RPMI7951 (cell line): ENCODE measurements at places on chromosomes 2 and 18. TPM values are rescaled to one million over a fixed set of nuclear protein-coding genes. Genes with fewer than 3 reads are reported as not detected.

The LHCGR gene
- total RNA-seq = not detected in 2 replicates

The DLX1 gene
- 7.8 and 8.8 TPM in 2 replicates for total RNA-seq

The ABCB11 gene
- total RNA-seq = not detected in 2 replicates

The DYNAP gene
- total RNA-seq = not detected in 2 replicates

The MOGAT1 gene
- total RNA-seq = 0.24 and 0.29 TPM in 2 replicates

The CFAP221 gene
- total RNA-seq = not detected in 2 replicates

The CFAP65 gene
- total RNA-seq = 0.10 and 0.12 TPM in 2 replicates

The ANKRD30BL gene
- not detected in 2 replicates for total RNA-seq

DNA sequence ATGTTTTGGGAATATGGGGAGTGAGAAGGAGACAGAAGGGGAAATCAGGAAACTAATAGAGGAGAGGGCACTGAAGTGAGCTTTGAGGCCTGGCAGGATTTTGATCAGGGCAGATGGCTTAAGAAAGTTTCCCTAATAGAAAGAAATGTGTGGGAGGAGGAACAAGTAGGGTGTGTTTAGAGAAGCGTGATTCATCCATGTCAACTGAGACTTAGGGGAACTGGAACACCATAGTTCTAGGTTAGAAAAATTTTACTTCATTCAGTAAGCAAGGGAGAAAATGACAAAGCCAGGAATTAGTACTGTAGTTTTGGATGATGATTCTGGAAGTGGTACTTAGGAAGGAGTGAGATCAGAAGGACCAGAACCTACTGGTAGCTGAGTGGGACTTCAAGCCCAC lies 296.0 kb downstream of the PLCL1 start:
- no peak for DNase-seq

GRCh38 chr2:31192851-31193392 lies 24.4 kb downstream of the CAPN14 start:
- no peak for DNase-seq

DNA sequence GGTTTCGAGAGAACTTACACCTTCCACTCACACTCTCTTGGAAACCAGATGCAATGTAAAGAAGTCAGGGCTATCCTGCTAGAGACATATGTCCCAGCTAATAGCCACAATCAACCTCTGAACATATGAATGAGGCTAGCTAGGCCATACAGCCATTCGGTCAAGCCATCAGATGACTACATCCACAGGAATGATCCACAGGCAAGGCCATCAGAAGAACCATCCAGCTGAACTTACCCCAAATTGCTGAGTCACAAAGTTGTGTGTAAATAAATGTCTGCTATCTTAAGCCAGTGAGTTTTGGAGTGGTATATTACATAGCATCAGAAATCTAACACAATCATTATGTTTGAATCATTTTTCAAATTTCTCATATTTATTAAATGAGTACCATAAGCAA lies 5.2 kb upstream of the SPAST start:
- peak; percentile 38 for DNase-seq

DNA sequence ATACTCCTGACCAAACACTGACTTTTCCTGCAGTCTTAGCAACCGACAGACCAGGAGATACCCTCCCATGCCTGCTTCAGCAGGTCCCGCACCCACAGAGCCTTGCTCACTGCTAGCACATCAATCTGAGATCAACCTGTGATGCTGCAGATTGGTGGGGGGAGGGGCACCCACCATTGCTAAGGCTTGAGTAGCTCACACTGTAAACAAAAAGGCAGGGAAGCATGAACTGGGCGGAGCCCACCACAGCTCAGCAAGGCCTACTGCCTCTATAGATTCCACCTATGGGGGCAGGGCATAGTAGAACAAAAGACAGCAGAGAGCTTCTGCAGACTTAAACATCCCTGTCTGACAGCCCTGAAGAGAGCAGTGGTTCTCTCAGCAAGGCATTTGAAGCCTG lies 109.7 kb downstream of the SP100 start:
- no peak for DNase-seq

- DNase-seq = no peak
Measured at GRCh38 chr2:130341562-130342019, 1.1 kb upstream of the IMP4 start.

- DNase-seq = no peak
Measured at GRCh38 chr18:45355944-45356520, 259.2 kb upstream of the SLC14A2 start.

DNA sequence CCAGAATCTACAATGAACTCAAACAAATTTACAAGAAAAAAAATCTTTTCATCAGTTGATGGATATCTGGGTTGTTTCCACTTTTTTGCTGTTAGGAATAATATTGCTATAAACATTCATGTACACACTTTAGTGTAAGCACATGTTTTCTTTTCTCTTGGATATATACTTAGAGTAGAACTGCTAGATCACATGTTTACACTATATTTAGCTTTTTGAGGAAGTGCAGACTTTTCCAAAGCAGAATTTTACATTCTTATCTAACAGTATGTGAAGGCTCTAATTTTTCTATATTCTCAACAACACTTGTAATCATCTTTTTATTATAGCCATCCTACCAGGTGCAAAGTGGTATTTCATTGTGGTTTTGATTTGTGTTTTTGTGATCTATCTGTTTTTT lies 103.6 kb upstream of the RMP24 start:
- DNase-seq = no peak

DNA sequence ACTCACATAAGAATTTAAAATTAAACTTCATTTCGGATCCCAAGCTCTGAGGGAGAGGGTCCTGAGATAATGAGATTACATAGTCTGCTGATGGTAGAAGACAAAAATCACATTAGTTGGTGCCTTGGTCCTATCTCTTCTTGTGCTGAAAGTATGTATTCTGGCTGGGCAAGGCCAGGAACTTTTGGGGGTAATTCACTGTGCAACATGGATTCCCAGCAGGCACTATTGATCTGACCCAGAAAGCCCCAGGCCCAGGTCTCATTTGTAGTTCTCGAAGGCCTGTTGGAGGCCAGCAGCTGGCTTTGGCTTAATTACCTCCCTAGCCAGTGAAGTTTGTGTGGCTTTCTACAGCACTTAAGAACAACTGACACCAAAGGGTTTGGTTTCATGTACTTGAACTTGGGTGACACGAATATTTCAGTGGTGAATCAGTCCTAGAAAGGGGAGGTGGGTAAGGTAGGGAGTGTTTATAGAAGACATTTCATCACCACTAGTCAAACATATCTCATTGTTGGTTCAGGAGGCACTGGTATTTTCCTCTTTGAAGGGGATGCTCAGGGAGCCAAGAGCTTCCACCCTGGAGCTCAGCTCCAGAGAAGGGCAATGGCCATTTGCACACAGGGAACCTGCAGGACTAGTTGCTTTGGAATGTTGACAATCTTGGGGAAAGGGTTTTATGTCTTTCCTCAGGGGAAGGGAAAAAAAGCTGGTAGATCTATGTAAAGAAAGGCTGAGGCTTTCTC lies 217.8 kb downstream of the OSR1 start:
- peak; percentile 96 for DNase-seq

- no peak for DNase-seq
Measured at GRCh38 chr18:79508565-79509535, 113.1 kb downstream of the NFATC1 start.

DNA sequence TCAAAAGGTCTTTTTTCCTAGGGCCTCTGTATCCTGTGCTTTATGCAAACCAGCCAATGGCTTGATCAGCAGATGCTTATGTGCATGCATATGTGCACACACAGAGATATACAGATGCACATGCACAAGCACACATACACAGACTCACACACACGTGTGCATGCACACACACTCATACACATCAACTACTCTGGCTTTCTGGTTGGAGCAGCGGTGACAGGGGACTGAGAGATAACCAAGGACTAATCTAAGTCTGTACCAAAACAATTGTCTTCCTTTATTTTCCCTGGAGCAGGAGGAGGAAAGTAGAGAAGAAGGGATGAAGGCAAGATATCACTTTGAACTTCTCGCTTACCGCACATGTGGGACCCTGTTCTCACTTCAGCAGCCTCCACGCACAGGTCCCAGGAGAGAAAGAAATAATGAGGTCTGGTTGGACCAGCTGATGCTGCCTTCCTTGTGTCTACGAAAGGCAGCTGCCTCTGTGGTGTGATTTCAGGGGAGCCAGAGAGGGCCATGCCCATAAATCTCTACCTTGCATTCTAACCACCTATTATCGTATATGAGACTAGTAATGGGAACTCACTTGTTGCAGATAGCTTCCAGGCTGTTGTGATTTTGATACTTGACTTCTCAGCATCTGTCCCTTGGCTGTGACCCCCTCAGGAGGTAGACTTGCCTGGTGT lies 338.0 kb downstream of the EN1 start:
- DNase-seq = no peak

DNA sequence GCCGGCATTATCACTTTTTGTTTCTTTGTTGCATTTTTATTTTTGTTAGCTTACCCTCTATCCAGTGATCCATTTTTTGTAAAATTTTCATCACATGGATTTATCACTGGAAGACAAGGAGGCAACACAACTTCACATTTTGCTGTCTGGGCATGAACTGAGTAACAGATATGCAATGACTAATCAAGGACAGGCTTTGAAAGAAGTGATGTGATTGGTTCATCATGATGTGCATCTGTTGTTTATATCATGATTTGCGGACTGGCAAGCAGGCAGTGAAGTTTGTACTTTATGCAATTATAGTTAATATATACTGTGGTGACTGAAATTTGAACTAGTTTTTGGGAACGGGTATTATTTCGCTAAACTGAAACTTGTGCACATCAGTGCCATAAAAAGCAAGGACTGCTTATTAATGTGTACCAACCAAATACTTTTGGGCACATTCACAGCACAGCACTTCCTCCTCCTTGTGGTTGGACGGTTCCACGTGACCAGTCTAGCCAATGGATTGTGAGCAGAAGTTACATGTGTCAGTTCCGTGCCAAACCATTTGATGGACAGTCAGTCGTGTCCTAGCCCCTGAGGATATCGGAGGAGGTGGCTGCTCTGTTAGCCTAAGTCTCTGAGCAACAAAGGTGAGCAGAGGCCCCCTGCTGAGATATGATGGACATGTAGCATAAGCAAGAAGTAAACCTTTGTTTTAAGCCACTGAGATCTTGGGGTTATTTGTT lies 201.4 kb upstream of the SIX2 start:
- DNase-seq = peak; percentile 19

DNA sequence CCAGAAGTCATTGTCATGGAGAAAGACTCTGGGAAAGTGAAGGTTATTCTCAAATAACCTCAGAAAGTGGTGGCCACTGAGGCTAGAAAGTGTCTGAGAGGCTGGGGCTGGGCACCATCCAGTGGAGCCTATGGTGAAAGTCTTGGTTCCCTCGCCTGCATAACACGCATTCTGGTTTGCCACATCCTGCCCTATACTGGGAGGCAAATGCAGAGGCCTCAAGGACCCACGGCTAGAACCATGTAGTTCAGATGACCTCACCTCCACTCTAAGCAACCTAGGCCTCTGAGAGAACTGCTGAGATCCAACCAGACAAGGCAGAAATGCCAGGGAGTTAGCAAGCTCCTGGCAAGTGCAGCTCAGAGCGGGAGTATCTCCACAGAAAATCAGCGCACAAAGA lies 5.1 kb downstream of the ITGB6 start:
- peak; percentile 63 for DNase-seq

GRCh38 chr2:73072129-73072395 lies 550 bp upstream of the SFXN5 start:
- no peak for DNase-seq

DNA sequence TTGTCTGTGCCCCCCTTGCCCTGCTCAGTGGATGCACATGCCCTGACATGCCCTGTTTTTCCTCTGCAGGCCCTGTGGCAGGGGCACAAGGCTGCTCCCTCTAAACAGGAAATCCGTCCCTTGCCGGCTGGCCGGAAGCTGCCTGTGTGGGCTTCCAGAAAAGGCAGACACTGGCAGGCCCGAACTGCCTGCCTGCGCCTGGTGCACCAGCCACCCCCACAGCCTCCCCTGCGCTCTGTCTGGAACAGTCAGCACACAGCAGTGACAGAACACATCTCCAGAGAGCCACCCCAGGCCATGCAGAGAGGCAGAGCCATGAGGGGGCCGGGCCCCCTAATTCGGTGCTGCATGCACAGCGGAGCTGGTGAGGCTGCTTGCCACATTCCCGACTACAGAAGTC lies 33.5 kb downstream of the LOXHD1 start:
- no peak for DNase-seq

DNA sequence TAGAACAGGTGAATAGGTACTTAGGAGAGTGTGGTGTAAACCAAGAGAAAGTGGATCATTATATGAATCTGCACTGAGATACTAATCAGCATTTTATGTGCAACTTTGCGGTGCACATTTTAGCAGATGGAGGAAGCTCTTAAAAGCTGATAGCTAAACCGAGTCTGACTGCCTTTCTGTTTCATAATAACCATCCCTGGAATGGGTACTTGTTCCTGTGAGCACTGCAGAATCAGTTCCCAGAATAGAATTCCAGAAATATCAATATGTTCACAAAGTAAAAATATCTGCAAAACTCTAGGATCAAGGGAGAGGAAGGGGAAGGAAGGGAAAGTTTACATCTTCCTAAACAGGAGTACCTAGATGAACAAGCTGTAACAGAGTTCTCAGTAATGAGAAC lies 432.2 kb upstream of the HNRNPA3 start:
- no peak for DNase-seq
